Stimulated activated CD4-positive, alpha-beta T cell treated with anti-CD3 and anti-CD28 coated beads, Interleukin-1b, Interleukin-23, amount 100 ng/mL, for 1 hour (primary cell): ENCODE measurements at places on chromosomes 11 and 22.

DNA sequence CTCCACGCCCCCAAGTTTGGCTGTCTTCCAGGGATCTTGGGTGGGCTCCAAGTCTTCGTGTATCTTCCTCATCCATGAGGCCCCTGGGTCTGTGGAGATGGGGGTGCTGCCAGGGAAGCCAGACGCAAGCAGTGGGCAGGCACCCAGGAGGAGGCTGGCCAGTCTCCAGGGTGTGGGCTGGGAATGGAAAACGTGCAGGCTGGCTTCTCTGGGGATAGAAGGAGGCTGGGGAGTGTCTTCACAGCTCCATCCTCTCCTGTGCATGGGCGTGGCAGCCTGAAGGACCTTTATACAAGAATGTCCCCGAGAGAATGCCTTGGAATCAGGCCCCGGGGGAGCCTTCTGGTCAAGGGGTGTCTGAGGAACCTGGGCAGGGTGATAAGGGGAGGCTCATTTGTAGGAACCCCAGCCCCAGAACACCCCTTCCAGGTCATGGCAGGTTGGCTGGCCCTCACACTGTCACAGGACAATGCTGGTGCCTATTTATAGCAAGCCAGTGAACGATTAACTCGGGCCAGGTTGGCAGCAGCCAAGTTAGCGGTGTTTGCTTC is 14.0 kb downstream of the SGSM1 start:
- no peak for DNase-seq

GRCh38 chr22:27309697-27310096 is 491.9 kb downstream of the MN1 start:
- DNase-seq: no peak

DNA sequence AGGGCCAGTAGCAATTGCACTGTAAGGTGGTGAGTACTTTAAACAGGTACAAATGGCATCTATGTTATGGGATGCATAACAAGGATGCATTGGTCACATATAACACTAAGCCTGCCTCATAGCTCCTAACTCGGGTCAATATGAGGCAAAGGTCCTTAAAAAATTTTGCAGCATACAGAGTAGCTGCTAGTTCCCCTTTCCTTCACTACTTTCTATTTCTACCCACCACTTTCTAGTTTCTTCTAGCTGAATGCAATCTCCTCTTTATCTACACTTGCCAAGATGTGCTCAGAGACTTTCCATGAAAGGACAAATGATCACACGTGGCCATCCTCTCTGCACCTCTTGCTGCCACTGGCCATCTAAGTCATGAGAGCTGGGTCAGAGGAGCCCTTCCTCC is 9.8 kb downstream of the OR51F2 start:
- no peak for DNase-seq

DNA sequence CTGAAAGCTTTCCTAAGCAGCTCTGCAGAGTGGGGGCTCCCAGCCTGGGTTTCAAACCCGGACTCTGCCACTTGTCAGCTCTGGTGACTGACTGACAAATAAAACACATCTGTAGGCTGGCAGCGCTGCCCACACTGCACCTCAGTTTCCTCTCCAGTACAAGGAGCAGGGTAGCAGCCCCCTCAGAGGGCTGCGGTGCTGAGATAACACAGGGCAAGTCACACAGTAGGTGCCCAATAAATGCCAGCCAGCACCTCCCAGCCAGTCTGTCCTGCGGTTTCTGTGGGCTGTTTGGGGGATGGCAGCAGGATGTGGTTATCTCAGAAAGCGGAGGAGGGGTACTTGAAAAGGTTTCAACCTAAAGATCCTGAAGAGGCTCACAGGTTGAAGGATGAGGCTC is 1.5 kb downstream of the SYT12 start:
- peak; percentile 12 for DNase-seq

- no peak for DNase-seq
Measured at GRCh38 chr11:118217575-118217974, 7.2 kb downstream of the JAML start.

DNA sequence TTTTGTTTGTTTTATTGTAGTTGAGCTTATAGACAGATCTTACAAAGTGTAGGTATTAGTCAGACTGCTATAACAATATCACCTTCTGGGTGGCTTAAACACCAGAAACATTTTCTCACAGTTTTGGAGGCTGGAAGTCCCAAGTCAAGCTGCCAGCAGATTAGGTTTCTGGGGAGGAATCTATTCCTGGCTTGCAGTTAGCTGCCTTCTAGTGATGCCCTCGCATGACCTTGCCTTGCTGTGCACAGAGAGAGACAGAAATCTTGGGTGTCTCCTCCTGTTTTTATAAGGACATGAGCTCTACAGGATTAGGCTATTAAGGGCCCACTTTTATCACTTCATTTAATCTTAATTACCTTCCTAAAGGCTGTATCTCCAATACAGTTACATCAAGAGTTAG is 1635.2 kb downstream of the FAM181B start:
- DNase-seq: no peak

GRCh38 chr11:27934830-27935145 is 173.2 kb downstream of the KIF18A start:
- no peak for DNase-seq

DNA sequence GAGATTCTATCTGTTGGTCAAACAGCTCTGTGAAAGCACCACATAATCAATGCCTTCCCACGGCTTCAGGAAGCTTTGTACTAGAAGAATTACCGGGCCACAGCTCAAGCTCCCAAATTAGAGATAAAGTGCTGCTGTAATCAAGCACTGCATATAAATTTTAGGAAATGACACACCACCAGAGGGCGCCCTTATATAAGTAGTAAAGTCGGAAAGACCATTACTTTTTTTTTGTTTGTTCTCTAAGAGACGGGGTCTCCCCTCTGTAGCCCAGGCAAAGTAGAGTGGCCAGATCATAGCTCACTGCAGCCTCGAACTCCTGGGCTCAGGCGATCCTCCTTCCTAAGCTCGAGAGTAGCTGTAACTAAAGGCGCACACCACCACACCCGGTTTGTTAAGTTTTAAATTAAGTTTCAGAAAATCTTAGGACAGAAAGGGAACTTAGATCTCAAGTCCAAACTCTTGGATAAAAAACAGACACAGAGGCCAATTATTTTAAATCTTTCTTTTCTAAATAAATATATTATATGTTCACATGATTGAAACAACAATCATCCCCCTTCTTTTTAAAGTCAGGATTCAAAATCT is 32.6 kb downstream of the PRCP start:
- peak; percentile 64 for DNase-seq

DNA sequence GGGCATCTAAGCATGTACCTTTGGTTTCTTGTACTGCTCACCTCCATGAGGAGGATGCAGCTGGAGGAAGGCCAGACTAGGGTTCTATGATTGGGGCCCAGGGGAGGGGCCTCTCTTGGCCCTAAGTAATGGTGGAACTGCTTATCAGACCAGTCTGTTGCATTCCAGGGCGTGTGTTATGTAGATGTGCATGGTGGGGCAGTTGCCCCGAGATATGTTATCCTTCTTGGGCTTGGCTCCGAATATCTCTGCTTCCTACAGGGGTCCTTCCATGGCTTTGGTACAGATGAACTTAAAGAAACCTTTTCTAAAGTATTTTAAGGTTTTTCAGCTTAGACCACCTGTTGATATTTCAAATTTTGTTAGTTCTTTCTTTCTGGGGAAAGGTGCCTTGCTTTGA is 126.0 kb downstream of the SWAP70 start:
- DNase-seq: no peak

DNA sequence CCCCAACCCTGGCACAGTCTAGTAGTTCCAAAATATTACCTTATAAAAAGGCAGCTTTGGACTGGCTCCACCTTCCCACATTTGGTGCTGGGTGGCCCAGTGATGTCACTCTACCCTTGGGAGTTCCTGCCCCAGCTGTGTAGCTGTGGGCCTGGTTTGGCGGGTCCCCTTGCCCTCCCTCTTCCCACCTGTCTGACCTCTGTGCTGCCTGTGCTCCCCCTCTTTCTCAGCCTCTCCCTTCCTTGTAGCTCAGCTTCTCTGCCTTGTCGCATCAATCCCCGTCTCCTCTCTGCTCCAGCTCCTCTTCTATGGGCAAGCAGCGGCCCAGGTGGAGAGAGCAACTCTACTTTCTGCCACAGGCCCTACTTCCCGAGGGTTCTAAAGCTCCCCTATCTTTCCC is 54.6 kb downstream of the CHRDL2 start:
- DNase-seq: no peak

DNA sequence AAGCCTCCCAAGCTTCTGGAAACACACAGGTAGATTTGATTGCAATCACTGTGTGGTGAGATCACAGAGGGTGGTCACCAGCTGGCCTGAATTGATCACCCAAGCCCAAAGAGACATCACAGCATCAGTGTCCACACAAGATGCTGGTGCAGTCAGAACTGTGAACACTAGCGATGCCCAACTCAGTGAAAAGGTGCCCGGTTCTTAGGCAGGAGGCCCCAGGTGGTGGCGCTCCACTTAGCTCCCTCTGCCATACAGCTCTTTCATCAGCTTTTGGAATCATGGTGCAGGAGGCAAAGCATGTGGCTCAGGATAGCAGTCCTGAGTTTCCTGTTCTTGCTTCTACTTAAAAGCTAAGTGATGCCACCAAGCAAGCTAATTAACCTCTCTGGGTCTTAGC is 11.1 kb downstream of the DGCR2 start:
- no peak for DNase-seq
